HS-5 (cell line): ENCODE measurements at places on chromosomes 12 and 14.

GRCh38 chr12:33304176-33304575 lies 135.4 kb downstream of the SYT10 start:
- DNase-seq, result no peak

- DNase-seq, result no peak
Measured at GRCh38 chr12:110647631-110648040, 33.7 kb downstream of the TCTN1 start.

GRCh38 chr12:76519538-76519937 lies 40.0 kb downstream of the OSBPL8 start:
- DNase-seq, result no peak

- no peak for DNase-seq
Measured at GRCh38 chr12:52337054-52337453, 15.9 kb upstream of the KRT83 start.

GRCh38 chr12:68559246-68559645 lies 51.5 kb upstream of the RAP1B start:
- no peak for DNase-seq

DNA sequence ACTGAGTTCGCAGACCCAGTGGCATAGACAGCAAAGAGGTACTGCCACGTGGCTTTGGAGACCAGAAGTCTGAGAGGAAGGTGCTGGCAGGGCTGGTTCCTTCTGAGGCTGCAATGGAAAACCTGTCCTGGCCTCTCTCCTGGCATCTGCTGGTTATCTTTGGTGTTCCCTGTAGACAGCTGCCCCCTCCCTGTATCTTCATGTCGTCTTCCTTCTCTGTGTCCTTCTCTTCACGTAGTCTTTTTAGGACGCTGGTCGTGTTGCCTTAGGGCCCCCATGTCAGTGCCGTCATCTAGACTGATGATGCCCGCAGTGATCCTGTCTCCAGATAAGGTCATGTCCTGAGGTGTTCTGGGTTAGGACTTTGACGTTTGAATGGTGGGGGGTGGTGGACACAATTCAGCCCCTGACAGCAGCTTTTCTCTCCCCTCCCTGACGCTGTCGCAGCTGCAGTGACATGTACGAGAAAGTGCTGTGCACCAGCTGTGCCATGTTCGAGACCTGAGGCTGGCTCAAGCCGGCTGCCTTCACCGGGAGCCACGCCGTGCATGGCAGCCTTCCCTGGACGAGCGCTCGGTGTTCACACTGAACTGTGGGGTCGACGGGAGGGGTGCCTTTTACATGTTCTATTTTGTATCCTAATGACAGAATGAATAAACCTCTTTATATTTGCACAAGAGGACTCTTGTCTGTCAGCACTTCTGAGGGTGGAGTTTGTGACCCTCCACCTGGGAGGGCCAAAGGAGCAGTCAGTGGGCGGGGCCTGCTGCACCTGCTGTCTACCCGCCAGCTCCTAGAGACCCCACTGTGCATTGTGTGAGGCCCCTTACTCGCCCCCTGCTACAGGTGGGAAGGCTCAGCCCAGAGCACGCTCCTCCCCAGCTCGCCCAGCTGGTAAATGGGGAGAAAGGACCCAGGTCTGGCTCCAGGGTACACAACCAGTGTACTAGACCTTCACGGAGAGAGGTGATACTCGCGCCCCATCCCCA lies 6.3 kb downstream of the SIVA1 start:
- no peak for DNase-seq

DNA sequence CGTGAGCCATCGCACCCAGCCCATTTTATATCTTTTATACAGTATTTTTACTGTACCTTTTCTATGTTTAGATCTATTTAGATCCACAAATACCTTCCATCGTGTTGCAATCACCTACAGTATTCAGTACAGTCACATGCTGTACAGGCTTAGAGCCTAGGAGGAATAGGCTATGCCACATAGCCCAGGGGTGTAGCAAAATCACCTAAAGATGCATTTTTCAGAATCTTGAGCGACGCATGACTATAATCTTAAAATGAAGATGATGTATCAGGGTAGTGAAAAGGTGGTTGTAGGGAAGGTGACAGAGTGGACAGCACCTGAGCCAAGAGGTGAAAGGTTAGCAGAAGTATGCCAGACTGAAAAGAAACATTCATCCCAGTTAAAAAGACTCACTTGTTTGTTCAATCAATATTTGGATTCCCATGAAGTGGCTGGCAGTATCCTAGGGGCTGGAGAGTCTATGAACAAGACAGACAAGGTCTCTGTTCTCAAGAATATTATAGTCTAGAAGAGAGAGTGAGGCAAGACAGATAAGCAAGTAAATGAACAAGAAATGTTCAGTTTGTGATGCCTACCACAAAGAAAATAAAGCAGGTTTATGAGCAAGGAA lies 3.6 kb downstream of the SPRING1 start:
- no peak for DNase-seq

DNA sequence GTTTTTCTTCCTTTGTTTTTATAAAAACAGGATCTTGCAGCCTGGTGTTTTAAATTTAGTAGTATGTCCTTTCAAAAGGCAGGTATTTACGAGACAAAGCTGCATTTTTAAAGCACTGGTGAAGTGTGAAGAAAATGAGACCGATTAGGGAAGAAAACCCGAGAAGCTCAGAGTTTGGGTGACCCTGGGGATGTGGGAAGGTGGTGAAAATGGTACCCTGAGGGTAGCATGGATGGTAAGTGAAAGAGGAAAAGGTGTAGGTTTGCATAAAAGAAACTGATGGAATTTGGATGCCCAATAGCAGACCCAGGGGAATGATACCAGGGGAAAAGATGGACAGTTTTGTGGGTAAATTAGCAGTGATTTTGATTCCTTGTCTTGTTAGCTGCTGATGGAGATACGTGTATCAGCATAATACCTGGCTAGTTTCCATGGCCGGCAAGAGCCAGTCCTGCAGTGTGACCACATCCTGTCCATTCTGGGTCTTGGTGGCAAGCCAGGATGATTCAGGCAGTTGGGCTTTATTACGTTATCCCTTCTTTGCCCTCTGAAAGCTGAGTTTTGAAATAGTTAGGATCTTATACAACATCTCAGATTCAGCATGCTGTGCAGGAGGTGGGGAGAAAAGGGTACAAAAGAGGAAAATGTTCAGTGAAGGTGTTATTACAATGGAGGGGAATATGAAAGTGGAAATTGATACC lies 8.9 kb downstream of the BICD1 start:
- DNase-seq, result peak; percentile 99

- no peak for DNase-seq
Measured at GRCh38 chr12:113050795-113051194, 5.7 kb upstream of the DTX1 start.

GRCh38 chr12:6851921-6852650 lies at the start of gene USP5:
USP5 (plus strand) TSS chr12:6852150; CDS start chr12:6852180, 30 bp downstream.
- DNase-seq, result peak; percentile 98

GRCh38 chr12:108360487-108360886 lies 21.4 kb upstream of the CMKLR1 start:
- DNase-seq, result peak; percentile 30

DNA sequence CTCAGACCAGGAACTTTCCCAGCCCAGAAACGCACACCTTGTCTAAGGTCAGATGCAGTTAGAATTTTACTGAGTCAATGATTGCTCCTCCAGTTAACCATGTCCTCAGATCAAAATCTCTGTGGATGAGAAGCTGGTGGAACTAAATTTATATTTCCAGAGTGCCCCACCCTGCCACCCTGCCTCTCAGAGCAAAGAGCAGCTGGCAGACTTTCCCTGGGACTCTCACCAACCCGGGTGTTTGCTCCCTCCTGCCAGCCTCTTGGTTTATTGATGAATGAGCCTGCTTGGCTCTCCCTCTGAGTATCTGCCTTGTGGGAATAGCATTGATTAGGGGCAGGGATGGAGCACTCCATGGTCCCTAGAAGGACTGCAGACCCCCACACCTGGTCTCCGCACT lies 5.9 kb upstream of the KRT1 start:
- no peak for DNase-seq

GRCh38 chr14:98368221-98368620 lies 903.8 kb downstream of the BCL11B start:
- DNase-seq, result no peak

DNA sequence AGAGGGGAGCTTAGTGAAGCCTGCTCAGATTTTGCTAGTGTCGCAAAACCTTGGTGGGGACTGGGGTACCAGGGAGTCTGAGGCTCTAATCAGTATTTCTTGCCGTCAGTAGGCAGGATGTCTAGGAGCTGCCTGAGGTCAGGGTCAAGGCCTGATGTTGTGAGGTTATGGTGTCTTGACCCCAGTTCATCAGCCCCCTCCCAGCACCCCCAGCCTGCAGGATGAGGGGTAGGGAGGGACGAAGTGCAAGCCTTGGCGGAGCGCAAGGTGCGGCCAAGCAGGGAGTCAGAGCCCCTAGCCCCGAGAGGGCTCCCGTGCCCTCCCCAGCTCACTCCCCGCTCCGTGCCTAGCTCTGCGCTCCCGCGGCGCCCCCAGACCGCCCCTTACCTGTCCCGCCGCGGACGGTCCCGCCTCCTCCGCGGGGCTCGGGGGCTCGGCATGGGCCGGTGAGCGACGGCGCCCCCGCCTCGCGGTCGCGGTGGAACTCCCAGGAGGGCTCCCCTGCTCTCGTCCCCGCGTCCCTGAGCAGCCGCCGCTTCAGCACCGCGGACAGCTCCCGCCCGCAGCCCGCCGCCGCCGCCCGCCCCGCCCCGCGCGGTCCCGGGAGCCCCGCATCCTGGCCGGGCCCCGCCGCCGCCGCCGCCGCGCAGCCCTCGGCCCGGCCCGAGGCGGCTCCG lies 347 bp downstream of the SYNDIG1L start:
- DNase-seq, result no peak

- DNase-seq, result no peak
Measured at GRCh38 chr12:27143256-27144069, 61.1 kb upstream of the C12orf71 start.

DNA sequence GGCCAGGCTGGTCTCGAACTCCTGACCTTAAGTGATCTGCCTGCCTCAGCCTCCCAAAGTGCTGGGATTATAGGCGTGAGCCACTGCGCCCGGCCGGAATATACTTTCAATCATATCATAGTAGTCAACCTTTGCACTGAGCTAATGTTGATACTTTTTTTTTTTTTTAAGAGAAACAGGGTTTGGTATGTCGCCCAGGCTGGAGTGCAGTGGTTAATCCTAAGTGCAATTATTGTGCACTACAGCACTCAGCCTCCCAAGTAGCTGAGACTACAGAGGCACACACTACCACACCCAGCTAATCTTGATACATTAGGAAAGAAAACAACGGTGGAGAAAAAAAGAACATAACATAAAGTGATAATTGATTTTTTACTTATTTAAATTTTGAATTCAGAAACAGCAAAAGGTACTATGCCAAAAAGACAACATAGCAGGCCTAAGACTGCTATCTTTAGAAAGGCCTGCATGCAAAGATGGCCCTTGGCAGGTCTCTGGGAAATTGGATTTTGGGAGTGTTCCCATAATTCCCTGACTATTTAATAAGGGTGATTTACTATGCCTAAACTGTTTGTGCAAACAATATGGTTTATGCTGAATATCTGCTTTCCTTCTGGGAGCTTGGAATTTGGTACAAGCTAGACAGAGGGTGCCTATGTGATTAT lies 15.5 kb downstream of the BTBD7 start:
- no peak for DNase-seq

- DNase-seq, result no peak
Measured at GRCh38 chr14:93996130-93996695, 888 bp upstream of the CCDC197 start.

DNA sequence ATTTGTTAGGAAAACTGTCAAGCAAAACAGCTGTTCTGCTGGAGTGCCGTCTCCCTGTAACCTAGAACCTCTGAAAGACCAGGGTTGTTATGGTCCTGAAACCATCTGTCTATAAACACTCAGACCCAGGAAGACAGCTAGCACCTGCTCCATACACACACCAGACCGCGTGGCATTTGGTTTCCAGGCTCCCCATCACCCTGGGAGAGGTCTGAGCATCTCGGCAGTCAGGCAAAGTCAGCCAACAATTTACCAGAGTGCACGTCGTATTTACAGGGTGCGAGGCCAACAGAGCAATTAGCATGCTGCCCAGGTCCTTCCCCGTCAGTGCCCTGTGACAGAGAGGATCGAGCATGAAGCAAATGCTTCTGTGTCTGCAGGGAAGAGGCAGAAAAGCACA lies 272.5 kb downstream of the SLC15A4 start:
- DNase-seq, result no peak

GRCh38 chr12:53726946-53727309 lies 324 bp downstream of the CALCOCO1 start:
- no peak for DNase-seq

- peak; percentile 96 for DNase-seq
Measured at GRCh38 chr12:126055521-126055920, 990.3 kb downstream of the AACS start.

- DNase-seq, result no peak
Measured at GRCh38 chr14:37172024-37172869, at the start of gene SLC25A21. SLC25A21 (minus strand) TSS chr14:37172606.

- no peak for DNase-seq
Measured at GRCh38 chr14:106844608-106845285, 1318.4 kb downstream of the TMEM121 start.

DNA sequence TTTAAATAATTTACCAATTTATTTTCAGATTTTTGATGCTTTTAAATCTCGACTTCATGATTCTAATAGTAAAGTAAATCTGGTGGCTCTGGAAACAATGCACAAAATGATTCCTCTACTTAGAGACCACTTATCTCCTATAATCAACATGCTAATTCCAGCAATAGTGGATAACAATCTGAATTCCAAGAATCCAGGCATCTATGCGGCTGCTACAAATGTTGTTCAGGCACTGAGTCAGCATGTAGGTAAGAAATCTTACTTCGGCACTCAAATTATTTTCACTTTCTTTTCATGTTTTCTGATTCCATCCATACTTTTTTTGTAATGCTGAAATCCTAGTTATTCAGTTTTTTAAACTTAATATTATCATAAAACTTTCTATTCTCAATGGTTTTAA lies 15.5 kb upstream of the PRPF39 start:
- no peak for DNase-seq

DNA sequence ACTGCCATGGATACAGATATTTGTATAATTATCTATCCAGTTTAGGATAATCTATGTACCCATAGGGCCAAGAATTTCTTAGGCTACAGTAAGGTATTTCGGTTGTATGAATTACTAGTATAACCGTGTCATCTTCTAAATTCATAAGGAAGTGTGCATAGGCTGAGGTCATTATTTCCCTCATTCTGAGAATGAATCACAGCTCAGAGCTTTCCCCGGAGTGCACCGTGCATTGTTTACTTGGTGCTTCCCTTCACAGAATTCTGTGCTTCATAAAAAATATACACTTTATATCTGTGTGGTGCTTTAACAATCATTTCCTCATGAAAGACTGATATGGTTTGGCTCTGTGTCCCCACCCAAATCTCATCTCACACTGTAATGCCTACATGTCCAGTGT lies 514.1 kb downstream of the ETNK1 start:
- DNase-seq, result peak; percentile 15

GRCh38 chr12:96136161-96136560 lies 58.0 kb upstream of the ELK3 start:
- DNase-seq, result no peak

DNA sequence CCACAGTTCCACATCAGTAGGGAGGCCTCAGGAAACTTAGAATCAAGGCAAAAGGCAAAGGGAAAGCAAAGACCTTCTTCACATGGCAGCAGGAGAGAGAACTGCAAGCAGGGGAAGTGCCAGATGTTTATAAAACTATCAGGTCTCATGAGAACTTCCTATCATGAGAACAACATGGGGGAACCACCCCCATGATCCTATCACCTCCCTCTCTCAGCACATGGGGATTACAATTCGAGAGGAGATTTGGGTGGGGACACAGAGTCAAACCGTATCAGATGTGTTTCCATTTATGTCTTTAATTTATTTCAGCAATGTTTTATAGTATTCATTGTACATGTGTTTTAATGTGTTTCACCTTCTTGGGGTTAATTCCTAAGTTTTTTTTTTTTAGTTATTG lies 25.8 kb downstream of the METAP2 start:
- no peak for DNase-seq
